ENCODE measurements at places on chromosomes 2 and 18.

GRCh38 chr18:6885992-6886796 is 156.7 kb downstream of the ARHGAP28 start:
- no peak for DNase-seq

DNA sequence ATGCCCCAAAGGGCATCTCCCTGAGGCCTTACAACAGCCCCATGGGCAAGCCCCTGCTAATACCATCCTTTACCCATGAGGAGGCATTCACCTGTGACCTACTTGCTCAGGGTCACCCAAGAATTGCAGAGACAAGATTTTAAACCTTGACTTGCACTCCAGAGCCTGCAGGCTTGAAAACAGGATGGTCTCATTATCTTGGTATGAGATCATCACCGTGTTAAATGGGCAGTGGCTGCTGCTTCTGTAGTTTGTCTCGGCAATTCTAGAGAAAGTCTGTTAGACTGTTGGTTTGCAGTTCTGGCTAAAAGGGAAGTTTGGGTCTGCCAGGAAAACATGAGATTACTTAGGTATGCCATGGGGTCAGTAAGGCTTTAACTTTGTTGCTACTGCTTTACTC is 698.9 kb downstream of the GALR1 start:
- DNase-seq, result no peak

DNA sequence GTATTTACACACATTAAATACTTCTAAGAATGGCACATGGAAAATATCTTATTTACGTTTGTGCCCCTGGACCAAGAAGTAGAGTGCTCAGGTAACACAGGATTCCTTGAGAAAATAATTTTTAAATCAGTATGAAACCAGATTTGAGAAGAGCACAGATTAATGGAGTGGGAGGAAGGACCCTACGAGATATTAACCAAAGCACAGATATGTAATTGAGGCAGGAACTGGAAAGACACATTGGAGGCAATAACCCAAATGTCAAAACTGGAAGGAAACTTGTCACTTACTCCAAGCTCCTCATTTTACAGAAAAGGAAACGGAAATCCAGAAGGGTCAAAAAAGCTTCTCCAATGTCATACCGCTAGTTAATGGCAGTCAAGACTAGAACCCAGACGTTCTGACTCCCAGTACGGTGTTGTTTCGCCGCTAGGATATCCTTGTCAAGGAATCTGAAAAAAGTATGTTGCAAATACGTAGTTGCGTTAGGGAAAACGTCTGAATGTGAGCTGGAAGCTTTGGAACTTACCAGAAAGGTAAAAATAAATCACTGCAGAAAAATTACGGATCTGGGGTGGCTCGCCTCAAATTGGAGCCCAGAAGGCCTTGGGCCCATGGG is 634 bp downstream of the MTIF2 start:
- no peak for DNase-seq

GRCh38 chr2:168809537-168809936 is 7.1 kb downstream of the NOSTRIN start:
- no peak for DNase-seq

DNA sequence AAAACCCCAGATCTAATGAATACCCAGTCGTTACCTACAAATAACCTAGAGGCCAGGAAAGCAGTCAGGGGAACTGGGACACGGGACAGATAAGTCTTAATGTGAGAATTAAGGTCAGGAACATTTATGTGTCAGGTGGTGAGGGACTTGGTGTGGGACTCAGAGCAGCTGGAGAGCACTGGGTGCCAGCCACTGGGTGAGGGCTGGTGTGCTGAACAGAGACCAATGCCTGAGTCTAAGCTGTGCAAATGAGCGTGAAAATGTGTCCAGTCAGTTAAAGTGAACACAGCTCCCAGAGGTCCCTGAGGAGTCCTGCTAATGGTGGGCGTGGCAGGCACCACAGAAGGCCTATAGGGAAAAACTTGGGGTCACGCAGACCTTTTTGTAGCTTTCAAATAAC is 225.9 kb downstream of the C1D start:
- no peak for DNase-seq

GRCh38 chr18:41886126-41886807 is 68.8 kb upstream of the PIK3C3 start:
- no peak for DNase-seq

GRCh38 chr18:12819322-12819721 is 64.7 kb downstream of the PTPN2 start:
- no peak for DNase-seq

- DNase-seq, result no peak
Observed at GRCh38 chr2:51170273-51170672, 138.3 kb upstream of the NRXN1 start.

GRCh38 chr2:125371867-125372266 is 1284.1 kb upstream of the GYPC start:
- no peak for DNase-seq

DNA sequence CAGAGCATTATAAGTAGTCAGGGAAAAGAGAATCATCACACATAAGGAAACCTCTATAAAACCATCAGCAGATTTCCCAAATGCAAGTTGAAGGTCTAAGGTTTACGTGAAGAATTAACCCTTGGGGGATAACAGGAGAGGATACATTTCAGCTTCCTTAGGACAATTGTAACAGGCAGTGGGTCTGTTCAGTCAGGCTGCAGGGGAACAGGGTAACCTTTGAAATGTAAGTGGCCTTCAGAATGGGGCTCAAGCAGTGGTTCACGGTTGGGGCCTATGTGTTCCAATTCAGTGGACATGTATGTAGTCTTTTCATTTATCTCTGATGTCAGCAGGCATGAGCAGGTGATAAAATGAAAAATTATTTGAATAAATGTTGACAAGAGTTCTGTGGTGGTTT is 139.3 kb downstream of the EML6 start:
- DNase-seq, result no peak

DNA sequence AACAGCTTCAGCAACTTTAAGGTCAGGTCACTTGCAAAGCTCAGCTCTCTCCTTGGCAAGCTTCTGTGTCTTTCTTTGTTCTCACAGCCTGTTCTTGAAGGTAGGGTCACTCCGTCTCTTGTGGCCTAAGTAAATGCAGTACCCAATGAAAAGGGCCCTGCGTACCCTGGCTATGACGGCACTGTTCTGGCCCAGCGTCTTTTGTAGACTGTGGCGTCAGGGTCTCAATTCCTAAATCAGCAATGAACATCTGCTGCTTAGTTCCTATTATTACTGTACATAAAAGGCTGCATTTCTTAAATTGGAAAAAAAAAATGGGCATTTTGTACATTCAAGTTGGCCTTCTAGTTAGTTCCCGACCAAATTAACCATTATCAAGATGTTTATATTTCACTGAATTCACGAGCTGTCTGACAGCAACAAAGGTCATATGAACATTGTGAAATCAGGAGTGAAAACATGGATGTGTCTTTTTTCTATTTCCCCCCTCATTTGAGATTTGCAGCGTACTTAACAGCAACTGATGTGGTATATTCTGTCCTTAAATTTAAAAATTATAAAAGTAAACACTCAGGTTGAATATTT is 17.0 kb upstream of the MTCL1 start:
- no peak for DNase-seq

DNA sequence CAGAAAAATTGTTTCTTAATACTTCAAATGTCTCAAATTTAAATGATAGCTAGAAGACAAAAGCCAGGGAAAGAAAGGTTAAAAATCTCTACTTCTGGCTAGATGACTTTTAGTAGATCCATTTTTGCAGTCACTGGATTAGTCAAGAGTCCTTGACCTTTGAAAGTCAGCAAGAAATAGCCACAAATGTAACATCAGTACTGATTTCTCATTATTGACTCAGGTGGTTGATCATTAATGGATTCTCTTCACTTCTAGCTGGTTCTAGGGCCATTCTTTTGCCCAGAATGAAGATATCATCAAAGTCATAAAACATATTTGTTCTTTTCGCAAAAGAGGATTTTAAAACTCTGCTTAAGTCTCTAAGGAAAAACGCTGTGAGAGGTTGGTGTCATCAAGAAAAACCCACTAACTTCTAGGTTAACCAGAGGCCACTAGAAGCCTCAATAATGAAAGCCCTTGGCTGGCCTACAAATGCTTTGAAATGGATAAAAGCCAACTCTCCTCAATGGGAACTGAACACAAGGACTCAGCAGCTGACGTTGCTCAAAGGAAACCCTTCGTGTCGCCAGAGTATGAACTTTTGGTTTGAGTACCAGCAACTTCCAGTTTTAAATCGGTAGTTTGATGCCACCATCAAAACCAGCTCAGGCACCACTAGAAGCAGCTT is 66.3 kb downstream of the IRS1 start:
- no peak for DNase-seq

DNA sequence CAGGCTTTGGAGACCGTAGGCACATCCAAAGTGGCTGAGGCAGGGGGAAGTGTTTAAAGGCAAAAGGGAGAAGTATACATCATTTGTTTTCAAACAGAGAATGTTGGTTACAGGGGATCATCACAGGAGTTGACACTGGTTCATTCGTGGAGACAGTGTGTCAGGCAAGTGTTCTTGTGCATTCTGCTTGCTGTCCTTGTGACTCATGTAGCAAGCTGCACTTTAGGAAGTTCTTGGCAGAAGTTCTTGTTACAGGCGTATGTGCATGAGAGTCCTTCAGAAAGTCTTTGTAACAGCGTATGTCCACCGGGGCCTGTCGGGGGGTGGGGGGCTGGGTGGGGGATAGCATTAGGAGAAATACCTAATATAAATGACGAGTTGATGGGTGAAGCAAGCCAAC is 36.5 kb upstream of the B4GALT6 start:
- no peak for DNase-seq
